ENCODE measurements at places on chromosomes 4 and X.

DNA sequence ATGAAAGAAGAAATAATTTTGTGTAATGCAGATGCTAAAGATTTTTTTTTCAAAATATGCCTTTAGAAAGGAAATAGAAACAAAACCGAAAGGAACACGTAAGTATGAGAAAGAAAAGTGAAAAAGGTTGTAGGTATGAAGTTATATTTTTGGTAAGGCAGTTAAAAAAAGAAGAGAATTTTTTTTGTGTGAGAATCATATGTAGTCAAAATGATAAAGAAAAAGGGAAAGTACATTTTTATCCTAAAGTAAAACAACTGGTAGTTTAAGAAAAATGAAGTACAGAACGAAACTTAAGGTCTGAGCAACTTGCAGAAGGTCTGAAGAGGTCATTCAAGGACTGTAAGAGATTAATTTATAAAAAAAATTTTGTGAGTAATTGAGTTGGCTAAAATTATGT, 164.0 kb upstream of the TRAM1L1 start:
- no peak for DNase-seq

DNA sequence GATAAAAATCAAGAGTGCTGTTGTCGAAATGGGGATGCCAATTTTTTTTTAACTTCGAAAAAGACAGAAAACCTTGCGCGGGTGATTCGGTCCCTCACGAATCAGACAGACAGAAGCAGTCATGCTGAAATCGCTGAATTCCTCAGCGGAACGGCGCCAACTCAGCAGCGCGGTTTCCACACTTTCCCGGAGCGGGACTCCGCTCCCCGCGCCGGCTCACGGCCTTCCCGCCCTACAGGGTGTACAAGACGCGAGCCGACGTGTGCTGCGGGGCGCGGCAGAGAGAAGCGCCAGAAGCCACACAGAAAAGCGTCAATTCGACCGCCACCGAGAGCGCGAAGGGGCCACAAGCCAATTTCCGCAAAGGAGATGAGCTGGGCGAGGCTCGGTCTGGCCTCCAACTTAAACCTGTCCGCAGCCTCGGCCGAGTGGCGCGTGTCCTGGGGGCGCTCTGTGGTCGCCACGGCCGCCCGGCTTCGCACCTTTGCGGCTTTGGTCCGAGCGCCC, 1.3 kb downstream of the NEXMIF start:
- DNase-seq: no peak

- no peak for DNase-seq
Measured at GRCh38 chrX:9495496-9495895, 30.6 kb downstream of the TBL1X start.

DNA sequence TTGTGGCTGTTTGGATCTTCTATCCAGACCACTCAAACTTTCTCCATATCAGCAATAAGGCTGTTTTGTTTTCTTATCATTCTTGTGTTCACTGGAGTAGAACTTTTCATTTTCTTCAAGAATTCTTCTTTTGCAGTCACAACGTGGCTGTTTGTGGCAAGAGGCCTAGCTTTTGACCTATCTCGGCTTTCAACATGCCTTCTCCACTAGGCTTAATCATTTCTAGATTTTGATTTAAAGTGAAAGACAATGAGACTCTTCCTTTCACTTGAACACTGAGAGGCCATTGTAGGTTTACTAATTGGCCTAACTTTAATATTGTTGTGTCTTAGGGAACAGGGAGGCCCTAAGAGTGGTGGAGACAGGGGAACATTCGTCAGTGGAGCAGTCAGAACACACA, 19.1 kb downstream of the FGF2 start:
- no peak for DNase-seq

GRCh38 chr4:16817286-16817685, 81.2 kb downstream of the LDB2 start:
- DNase-seq: no peak

DNA sequence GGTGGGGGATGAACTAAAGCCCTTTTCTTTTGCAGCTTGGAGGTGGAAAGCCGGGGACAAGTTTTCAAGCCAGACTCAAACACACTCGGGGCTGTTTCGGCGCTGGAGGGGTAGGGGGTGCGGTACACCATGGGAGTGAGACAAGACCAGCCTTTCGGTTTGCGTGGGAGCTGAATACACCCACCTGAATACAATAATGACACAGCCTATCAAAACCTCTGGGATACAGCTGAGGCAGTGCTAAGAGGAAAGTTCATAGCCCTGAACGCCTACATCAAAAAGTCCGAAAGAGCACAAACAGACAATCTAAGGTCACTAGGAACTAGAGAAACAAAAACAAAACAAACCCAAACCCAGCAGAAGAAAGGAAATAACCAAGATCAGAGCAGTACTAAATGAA, 163.3 kb downstream of the ATRX start:
- DNase-seq: no peak

DNA sequence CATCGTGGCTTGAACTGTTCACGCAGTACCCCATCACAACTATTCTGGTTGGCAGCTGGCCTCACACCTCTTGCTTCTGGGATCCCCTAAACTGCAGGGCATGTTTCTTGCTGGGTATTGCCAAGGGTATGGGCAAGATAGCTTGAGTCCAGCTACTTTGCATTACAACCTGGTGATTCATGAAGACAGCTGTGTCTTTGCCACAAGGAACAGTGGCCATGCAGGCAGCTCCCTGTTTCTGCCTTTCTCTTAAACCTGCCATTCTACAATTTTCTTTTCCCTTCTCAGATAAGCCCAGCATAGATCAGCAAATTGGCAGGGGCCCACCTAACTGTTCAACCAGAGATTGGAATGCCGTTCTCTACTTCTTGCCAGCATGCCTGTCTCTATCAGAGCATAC, 42.8 kb downstream of the TENM3 start:
- no peak for DNase-seq

DNA sequence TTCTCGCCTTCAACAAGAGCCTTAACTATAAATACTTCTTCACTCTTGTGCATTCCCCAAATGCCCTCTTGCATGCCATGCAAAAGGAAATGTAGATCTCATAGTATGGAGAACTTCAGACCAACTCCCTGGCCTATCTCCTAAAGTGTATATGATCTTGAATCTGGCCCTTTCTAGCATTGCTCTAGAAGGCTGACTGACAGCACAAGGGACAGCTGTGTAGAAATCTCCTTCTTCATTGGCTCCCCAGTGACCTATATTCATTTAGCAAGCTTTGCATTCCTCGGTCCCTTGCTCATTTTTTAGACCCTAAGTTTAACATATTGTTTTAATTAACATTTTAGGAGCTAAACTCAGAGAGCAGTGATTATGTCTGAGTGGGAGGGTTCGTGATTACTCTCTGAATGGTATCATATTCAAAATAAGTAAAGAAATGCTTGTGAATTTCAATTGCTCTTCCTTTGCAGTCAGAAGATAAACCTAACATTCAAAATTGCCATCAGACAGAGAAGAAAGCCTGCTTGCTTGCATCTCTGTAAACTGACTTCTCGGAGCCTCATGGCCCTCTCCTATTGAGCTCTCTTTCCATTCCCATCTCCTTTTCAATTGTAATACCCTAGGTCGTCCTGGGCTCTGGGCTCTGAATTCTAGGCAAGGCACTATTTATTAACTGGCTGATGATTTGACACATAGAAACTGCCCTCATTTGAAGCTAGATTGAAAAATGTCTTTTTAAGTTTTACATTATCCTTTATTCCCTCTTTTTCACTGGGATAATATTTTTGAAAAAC, 120.3 kb upstream of the PRKG2 start:
- DNase-seq: no peak

Measured in ELR (cell line).